ENCODE measurements at places on chromosomes 3 and 15.

- DNase-seq, result no peak
These were observed 294.9 kb downstream of the RORA start for GRCh38 chr15:60933900-60934885.

GRCh38 chr3:62696011-62696410, 179.2 kb downstream of the CADPS start:
- DNase-seq, result no peak

GRCh38 chr15:67232591-67232990, 21.9 kb downstream of the AAGAB start:
- no peak for DNase-seq

GRCh38 chr15:49040151-49040550, 6.1 kb downstream of the SECISBP2L start:
- no peak for DNase-seq

Measured in activated CD8-positive, alpha-beta memory T cell treated with anti-CD3 and anti-CD28 coated beads for 4 hours (primary cell).